ENCODE measurements at places on chromosomes 2 and 18.

GRCh38 chr2:46120792-46121555, 176.2 kb upstream of the EPAS1 start:
- no peak for DNase-seq

DNA sequence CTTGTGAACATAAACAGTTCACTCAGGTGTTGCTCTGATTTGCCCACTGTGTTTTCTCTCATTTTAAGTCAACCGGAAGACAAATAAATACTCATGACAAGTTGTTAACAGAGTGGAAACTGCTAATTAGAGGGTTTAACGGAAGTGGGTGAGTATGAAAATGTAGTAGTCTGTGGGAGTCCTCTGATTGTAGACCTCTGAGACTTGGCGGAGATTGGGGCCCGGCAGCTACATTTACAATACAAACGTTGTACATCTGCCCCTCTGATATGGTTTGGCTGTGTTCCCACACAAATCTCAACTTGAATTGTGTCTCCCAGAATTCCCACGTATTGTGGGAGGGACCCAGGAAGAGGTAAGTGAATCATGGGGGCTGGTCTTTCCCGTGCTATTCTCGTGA, 107.3 kb upstream of the FAM98A start:
- DNase-seq = no peak

- DNase-seq = no peak
Observed at GRCh38 chr2:235634435-235635158, 140.8 kb downstream of the AGAP1 start.

DNA sequence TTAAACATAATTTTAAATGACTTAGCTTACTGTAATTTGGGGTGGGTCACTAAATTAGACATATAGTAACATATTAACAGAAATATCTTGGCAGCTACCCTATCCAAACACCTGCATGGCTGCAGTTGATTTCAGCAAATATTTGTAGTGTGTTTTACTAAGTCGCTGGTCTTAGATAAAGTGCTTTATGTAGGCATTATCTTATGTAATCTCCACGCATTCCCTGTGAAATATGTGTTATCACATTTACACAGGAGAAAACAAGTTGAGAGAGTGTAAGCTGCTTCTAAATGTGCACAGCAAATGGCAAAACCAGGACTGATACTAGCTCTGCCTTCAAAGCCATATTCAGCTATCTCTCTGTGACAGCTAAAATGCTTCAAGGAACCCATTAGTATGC, 72.0 kb downstream of the NYAP2 start:
- no peak for DNase-seq
